CD4-positive, alpha-beta T cell treated with Interleukin-17A for 1 hour (primary cell): ENCODE measurements at places on chromosomes 12 and 14.
A peak's percentile ranks its signal among the peaks of the same experiment; 100 is the strongest.

- DNase-seq, result no peak
These were observed 6.6 kb downstream of the TSPAN19 start for GRCh38 chr12:85029456-85029855.

- DNase-seq, result no peak
These were observed 42.6 kb downstream of the NELL2 start for GRCh38 chr12:44833561-44833960.

DNA sequence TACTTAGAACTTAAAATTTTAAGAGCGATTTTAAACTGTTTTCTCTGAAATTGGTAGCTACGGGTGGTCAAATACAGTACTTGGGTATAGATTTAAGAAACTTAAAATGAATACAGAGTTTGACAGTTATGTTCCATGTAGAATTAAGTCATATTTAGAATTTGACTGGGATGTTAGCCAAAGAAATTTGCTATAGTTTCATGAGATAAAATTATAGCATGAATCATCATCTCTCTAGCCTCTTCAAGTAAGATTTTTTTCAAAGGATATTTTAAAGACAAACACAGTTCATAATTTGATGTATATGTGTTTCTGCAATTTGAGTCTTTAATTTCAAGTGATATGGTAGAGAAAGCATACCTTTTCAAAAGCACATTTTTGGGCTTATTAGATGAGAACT, 41.0 kb downstream of the ZCRB1 start:
- DNase-seq, result no peak

- DNase-seq, result no peak
These were observed 49.0 kb upstream of the EGLN3 start for GRCh38 chr14:33999771-34000291.

DNA sequence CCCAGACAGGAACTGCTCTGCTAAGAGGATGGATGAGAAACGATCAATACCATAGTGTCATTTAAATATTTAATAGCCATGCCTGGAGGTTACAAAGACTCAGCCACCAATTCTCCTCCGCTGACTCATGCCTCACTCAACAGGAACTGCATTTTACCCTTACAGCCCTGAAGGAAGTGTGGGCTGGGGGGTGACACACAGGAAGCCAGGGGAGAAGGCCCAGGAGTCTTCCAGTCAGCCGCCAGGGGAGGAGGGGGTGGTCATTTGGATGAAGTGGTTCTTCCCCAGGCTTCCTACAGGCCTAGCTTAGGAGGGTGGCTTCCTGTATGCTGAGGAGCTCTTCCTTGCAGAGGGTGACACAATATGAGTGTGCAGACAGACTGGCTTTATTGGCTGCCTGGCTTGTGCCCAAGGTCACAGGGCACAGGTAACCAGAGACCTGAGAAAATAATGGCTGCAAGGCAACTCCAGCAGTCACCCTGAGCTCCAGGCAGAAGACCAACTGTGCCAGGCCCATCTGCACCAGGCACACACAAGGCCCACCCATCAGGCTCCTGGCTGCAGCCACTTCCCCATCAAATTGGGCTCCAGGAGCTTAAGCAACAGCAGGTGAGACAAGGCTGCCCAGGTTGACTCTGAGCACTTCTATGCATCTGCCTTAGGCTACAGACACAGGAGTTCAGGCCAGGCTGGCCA, 30.6 kb upstream of the RPLP0 start:
- DNase-seq, result peak; percentile 74
